ENCODE measurements at places on chromosomes 6 and 20.

DNA sequence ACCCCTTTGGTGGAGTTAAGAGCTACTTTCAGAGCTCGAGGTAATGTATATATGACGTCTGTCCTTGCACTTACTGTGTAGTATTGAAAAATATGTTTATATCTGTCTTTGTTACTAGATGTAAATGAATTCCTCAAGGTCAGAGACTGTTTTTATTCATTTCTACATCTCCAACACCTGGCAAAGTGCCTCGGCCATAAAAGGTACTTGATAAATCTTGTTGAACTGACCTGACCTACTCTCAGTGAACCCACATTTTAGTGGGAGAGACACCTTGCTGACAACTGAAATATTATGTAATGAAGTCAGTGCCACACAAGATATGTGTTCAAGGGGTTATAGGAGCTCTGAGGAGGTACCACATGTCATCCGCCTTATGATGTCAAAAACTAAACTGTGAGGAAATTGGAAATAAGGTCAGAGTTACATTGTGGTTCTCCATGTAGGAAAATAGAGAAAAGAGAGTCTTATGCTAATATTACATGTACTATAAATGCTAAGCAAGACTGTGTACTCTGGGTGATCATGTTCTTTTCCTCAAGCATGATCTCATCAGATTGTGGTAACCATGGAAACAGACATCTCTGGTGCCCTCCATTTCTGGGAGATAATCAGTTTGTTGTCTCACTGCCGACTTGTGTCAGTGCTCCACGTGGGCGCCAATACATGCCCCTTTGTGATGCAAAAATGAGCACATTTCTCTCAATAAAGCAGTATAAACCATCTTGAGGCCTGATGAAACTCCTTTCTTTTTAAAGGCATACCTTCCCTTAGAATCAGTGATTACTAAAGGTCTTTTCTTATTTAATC, 5.7 kb upstream of the TMEM30A start:
- no peak for DNase-seq

- DNase-seq: no peak
Measured at GRCh38 chr20:52722926-52723688, 249.1 kb upstream of the TSHZ2 start.

GRCh38 chr6:41021832-41022231, 17.2 kb downstream of the UNC5CL start:
- no peak for DNase-seq

DNA sequence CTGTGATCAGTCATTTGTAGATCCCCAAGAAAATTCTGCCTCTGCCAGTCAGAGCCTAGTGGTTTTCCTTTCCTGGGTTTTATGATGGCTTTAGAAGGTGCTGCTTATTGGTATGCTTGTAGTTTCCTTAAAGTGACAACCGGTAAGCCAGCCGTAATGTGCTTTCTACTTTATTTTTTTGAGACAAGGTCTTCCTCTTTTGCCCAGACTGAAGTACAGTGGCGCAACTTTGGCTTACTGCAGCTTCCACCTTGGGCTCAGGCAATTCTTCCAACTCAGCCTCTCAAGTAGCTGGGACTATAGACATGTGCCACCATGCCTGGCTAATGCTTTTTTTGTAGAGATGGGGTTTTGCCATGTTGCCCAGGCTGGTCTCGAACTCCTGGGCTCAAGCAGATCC, 23.5 kb downstream of the MCM8 start:
- DNase-seq: no peak
